MCF 10A (cell line): ENCODE measurements at places on chromosomes 1 and 21.

DNA sequence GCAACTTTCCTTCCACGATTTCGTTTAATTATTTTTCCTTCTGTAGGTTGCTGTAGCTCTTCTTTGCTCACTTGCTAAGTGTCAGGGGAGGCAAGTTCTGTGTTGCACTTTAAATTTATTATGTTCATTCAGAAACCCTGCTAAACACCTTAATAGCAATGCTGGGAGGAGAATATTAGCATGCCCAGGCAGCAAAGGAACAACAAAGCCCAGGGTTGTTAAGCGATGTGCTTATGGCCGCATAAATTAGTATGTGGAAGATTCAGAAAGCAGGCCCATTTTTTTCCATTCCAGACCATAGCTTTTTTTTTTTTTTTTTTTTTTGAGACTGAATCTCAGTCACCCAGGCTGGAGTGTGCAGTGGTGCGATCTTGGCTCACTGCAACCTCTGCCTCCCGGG lies 151.3 kb downstream of the BACH1 start:
- DNase-seq, result no peak

DNA sequence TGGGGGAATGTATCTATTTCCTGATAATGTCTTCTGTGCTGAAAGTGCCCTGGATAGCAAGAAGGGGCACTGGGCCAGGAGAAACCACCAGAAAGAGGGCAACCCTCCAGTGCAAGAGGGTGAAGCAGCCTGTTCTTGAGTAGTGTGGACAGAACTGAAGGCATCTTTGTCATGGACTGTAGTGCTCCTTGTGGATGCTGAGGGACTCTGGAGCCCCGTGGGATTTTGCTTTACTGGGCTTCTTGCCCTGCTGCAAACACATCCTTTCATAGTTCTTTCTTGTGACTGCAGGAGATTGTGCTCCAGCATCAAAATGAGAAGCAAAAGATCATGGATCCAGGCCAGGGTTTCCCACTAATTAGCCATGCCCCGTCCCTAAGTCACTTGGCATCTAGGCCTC lies 300.6 kb downstream of the ZNF326 start:
- no peak for DNase-seq

- DNase-seq, result peak; percentile 61
Observed at GRCh38 chr1:161260376-161261260, 2.1 kb downstream of the PCP4L1 start.

- no peak for DNase-seq
Observed at GRCh38 chr21:32022146-32022545, 149.3 kb downstream of the HUNK start.

GRCh38 chr1:8023995-8024313 lies 2.2 kb downstream of the ERRFI1 start:
- DNase-seq, result no peak

DNA sequence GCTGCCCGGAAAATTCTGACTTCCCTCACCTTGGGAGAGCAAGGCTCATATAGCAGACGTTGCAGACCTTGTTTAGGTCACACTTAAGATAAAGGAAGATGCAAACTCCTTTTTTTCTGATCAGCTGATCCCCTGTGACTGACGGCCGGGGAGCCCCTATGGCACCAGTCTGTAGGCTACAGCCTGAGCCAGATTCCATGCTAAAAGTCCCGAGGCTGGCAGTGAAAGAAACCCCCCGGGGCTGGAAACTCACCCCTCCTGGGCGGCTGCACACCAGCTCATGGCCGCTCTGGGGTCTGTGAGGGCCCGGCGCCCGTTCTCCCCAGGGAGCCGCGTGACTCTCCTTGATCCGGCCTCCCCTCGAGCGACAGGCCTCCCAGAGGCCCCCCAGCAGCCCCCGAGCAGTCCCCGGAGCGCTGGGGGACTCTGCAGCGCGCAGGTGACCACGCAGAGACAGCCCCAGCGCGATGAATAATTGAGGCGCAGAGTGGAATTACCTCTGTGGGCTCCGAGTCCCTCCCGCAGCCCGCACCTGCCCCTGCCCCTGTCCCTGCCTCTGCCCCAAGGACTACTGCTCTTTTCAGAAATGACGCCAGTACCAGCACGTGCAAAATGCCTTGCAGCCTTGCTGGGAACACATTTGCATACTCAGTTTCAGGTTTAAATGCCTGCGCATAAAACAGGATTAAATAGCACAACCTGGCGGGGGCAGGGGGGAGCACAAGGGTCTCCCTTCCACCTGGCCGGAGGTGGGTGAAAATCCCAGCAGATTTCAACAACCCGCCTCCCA lies 62.6 kb upstream of the CLDN14 start:
- DNase-seq, result no peak

GRCh38 chr21:33968080-33968994 lies 52.7 kb upstream of the ATP5PO start:
- DNase-seq, result peak; percentile 55

DNA sequence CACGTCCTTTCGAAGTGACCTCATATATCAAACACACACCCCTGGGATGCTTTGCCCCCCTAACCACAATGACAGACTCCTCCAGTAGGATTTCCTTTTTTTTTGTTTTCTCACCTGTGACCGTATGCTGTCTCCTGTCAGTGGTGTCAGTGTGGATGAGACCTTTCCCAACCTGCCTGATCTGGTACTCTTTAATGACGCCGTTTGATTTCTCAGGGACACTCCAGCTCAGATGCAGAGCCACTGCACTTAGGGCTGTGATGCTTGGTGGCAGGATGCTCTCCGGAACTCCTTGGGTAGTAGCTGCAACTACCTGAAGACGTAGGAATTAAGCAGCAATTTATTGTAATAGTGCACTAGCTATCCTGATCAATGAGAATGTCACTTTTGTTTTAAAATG lies 212.6 kb downstream of the KCTD3 start:
- no peak for DNase-seq

DNA sequence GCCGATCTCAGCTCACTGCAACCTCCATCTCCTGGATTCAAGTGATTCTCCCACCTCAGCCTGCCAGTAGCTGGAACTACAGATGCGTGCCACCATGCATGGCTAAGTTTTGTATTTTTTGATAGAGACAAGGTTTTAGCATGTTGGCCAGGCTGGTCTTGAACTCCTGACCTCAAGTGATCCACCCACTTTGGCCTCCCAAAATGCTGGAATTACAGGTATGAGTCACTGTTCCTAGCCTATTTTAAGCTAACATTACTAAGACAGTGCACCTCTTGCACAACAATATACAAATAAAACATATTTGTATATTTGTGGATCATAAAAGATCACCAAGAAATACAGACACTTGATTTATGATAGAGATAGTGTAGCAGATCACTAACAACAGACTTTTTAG lies 139.1 kb downstream of the DUSP10 start:
- DNase-seq, result peak; percentile 65

- DNase-seq, result peak; percentile 16
Observed at GRCh38 chr1:35278886-35279554, 10.5 kb downstream of the ZMYM4 start.

GRCh38 chr21:26844258-26845065 lies 747 bp downstream of the ADAMTS1 start:
- DNase-seq, result peak; percentile 44

- no peak for DNase-seq
Observed at GRCh38 chr1:179742717-179743678, at the start of gene FAM163A. FAM163A (plus strand) TSS chr1:179743291; CDS start chr1:179813098, 69,807 bp downstream.

DNA sequence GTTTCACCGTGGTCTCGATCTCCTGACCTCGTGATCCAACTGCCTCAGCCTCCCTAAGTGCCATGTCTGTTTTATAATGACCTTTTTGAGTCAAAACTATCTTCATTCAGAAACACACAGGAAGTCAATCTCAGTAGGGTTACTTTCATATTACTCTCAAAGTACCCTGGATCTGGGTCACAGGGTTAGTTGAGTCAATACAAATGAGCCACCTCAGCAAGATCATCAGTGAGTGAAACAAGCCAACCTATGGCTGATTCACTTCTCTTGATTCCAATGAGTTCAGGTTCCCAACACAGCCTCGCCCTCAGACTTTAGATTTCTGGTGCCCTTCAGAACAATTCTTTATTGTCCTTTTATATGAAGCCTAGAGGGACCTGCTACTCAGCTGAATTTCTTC lies 76.9 kb downstream of the ZC3H11B start:
- no peak for DNase-seq

DNA sequence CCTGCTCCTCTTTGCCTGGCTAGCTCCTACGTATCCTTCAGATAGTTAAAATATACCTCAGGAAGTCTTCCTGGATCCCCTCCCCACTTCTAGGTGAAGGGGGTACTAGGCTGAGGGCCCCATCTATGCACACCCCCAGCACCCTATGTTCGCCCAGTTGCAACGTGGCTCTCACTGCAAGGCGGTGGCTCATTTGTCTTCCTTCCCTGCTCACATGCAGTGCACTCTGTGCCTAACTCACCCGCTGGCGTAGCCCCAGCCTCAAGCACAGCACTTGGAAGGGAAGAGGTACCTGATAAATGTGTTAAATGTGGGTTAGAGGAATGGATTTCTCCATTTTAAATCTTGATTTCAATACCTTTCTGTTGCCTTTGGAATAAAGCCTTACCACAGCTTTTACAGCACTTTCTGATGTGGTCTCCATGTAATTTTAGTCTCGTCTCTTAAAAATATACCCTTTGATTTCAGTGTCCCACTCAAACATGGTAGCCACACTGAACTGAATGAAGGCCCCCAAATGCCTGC lies 39.3 kb downstream of the L1TD1 start:
- DNase-seq, result no peak

DNA sequence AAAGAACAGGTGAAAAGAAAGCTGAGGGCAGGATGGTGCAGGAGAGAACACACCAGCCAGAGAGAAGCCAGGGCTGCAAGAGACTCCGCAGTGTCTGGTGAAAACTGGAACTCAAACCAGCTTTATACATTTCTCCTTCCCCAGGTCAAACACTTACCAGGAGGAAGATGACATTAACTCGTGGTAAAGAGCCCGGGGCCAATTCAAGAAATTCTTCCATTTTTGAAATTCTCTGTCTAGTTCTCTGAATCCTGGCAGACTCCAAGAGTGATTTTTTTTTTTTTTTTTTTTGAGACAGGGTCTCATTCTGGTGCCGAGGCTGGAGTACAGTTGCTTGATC lies 25.8 kb upstream of the SIPA1L2 start:
- no peak for DNase-seq

DNA sequence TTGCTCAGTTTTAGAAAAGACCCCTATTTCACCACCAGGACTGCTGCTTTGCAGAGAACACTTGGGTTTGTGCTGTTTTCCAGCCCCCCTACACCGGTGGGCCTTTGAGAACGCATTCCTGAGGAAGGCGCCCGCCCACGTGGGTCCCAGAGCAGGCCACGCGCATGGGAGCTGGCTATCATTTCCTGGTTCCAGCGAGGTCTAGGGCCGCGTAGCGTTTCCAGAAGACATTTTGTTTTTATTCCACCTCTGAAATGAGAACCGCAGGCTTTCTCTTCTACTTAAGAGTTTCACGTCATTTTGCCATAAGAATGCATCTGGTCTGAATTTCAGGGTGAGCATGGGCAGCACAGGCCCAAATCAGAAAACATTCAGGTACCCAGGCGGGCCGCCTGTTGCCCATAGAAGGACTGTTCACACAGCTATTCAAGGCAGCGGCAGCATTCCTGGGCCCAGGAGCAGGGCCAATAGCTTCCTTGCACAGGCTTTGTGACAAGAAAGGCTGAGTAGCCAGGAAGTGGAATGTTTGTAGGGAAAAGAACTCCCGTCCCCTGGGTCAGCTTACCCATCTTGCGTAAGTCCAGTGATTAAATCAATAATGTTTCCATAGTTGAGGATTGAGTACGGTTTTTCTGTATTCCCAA lies 1.4 kb upstream of the KLHL21 start:
- DNase-seq, result no peak

GRCh38 chr1:2914702-2915101 lies 106.6 kb upstream of the ACTRT2 start:
- no peak for DNase-seq

- no peak for DNase-seq
Observed at GRCh38 chr1:218980881-218981280, 192.8 kb upstream of the LYPLAL1 start.

DNA sequence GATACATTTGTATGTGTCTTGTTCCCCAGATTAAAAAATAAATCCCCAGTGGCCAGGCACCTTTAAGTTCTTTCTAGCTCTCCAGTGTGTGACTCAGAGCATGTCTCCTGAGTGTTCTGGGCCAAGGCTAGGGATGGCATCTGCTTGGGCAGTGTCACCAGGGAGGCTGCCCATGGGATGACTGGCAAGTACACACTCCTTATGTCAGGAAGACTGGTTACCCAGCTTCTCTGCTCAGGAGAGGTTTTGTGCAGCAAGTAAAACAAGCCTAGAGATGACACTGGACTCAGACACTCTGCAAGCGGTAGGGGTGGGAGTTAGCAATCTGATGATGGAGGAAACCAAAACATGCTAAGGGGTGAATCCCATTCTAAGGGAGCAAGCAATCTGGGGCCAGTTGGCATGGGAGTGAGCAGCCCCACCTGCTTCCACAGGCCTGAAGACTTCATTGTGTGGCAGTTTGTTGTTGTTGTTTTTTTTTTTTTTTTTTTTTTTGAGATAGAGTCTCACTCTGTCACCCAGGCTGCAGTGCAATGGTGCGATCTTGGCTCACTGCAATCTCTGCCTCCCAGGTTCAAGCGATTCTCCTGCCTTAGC lies 137.1 kb downstream of the EDEM3 start:
- DNase-seq, result no peak

GRCh38 chr21:41648591-41649031 lies 118.2 kb downstream of the RIPK4 start:
- peak; percentile 80 for DNase-seq

GRCh38 chr1:211327346-211327921 lies 801 bp downstream of the TRAF5 start:
- DNase-seq, result peak; percentile 83

DNA sequence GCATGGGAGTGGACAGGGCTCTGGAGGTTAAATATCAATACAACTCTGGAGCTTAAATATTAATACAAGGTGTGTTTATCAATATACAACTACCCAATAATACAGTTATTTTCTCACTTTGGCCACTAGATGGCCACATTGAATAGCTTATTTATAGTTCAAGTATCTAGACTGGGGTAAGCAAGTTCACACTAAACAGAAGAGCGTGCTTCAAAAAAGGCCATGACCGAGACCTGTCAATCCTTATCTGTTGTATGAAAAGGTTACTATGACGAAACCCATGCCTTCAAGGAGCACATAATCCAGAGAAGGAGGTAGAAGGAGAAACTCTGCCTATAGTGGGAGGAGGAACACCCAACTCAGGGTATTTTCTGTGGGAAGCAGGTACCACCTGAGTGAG lies 29.1 kb downstream of the CHML start:
- DNase-seq, result peak; percentile 92

DNA sequence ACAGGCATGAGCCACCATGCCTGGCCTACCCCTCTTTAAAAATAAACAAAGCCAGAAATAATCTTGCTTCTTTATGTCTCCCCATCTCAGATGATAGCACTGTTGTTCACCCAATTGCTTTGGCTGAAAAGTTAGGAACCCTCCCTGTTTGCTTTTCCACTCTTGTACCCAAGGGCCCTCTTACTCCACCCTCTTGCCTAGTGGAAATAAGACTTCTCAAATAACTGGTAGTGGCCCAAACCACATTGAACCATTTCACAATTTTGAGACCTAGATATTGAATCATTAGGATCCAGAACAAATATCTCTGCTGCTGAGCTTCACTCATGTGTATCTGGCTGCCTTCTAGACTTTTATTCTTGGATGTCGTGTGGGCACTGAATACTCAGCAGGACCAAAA lies 37.7 kb downstream of the RNF220 start:
- DNase-seq, result peak; percentile 43
